Stimulated activated CD4-positive, alpha-beta T cell treated with anti-CD3 and anti-CD28 coated beads, Interleukin-2, amount 100 ng/mL, for 48 hours (primary cell): ENCODE measurements at places on chromosomes 1 and 21.

DNA sequence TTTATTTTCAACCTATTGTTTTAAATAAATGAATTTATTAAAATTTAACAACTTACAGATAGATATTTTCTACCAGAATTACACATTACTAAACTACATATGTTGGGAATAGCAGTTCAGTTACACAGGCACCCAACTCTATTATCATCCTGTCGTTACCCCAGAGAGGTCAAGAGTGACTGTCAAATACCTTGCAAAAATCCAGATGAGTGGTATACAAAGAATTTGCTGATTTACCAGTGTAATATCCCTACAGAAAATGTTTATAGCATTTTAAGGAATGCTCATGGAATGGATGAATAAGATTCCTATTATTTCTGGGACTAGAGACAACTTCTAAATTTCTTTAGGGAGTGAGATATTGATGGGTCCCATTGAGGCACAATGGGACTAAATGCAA lies 300.7 kb upstream of the RGS18 start:
- DNase-seq, result no peak

DNA sequence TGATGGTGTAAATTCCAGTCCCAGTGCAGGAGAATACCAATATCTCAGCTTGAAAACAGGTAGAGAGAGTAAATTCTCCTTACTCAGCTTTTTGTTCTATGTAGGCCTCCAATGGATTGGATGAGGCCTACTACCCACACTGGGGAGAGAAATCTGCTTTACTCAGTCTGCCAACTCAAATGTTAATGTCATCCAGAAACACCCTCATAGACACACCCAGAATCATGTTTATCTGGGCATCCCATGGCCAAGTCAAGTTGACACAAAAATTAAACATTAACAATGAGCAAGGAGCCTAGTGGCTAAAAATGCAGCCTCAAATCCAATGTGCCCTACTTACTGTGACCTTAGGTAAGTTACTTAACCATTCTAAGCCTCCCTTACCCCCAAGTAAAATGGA lies 6.9 kb upstream of the HLX start:
- no peak for DNase-seq

- no peak for DNase-seq
Measured at GRCh38 chr1:246750752-246751151, 26.5 kb downstream of the SCCPDH start.

DNA sequence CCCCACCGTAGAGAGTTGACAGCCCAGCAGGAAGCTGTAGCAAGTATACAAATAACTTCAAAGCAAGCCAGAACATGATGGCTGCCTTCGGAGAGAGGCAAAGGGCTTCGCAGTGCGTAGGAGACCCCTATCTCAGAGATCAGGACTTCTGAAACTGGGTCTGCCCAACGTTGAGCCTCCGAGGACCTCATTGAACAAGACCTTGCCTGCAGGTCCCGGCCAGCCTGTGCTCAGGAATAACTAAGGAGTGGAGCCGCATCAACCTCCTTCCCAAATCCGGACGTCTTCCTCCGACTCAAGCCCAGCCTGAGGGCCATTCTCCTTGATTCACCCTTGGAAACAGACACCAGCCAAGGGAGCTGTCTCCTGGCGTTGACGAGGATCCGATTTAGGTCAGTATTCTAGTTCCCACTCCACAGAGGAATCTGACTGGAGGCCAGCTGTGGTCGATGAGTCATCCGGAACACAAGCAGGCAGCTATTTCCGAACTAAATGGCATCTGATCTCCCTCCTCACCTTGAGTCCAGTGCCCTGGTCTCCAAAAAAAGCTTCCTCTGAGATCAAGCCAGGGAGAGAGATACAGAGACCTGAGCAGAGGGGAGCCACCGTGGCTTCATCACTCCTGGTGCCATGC lies 166.5 kb upstream of the COA6 start:
- DNase-seq, result no peak

- peak; percentile 33 for DNase-seq
Measured at GRCh38 chr1:21251773-21252471, 38.3 kb downstream of the ECE1 start.

DNA sequence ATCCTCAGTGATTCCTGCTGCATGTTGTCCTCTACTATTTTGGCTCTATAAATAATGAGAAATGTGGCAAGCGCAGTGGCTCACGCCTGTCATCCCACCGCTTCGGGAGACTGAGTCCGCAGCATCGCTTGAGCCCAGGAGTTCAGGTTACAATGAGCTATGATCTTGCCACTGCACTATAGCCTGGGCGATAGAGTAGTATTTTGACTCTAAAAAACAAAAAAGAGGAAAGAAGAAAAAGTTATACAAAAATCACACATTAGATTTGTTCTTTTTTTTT lies 756 bp upstream of the SLC25A44 start:
- DNase-seq, result no peak
